ENCODE measurements at places on chromosomes 3 and 15.

GRCh38 chr15:78457101-78457500 is 19.1 kb downstream of the IREB2 start:
- DNase-seq, result peak; percentile 71

- no peak for DNase-seq
Observed at GRCh38 chr3:42539871-42540714, 37.6 kb downstream of the VIPR1 start.

DNA sequence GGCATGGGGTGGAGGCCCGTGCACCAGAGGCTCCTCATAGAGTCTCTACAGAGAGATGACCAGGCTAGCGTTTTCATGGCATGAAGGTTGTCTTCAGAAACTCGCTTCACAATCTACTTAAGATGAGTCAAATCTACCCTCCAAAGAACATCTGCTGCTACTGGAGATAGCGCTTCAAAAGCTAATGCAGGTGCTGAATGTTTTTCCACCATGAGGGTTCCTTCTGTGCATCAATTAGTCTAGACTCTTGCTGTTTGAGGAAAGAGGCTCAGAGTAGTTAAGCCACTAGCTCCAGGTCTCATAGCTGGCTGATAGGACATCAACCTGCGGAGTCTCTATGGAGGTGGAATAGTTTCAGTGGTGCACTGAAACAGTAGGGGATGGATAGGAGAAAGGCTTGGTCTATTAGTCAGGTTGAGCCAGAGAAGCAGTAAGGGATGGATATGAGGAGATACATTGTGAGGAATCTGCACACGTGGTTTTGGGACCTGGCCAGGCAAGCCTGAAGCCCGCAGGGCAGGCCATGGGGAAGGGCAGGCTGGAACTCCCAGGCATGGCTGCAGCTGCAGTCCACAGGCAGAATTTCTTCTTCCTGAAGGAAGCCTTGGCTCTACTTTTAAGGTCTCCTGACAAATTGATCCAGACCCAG is 117.5 kb downstream of the APBA2 start:
- peak; percentile 22 for DNase-seq

GRCh38 chr15:92102395-92102755 is 248.9 kb downstream of the SLCO3A1 start:
- no peak for DNase-seq

DNA sequence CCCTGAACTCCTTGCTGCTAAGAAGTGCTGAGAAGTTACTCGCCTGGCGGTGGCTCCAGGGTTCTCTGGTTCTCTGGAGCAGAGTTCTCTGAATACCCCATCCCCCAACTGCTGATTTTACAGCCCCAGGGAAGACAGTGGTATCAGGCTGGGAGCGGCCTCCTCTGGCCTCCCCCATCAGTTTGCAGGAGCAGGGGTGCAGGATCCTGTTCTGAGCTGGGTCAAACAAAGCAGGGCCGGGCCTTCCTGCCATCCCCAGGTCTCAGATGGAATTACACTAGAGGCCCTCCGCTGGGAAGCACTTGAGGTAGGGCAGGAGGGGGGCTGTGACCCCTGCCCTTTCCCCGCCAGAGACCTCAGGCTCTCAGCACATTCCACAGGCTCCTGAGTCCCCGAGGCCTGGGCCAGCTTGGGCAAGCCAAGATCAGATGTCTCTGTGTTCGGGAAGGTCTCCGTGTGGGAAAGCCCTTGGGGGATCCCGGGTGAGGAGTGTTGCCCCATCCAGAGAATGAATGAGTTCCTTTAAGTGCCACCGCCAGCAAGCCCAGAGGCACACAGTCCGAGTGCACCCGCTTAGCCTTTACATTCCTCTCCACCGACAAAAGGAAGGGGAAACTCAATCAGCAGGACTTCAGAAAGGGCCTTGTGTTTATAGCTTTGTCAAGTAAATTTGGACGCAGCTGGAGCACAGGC is 149.9 kb downstream of the LRRK1 start:
- DNase-seq, result peak; percentile 28

DNA sequence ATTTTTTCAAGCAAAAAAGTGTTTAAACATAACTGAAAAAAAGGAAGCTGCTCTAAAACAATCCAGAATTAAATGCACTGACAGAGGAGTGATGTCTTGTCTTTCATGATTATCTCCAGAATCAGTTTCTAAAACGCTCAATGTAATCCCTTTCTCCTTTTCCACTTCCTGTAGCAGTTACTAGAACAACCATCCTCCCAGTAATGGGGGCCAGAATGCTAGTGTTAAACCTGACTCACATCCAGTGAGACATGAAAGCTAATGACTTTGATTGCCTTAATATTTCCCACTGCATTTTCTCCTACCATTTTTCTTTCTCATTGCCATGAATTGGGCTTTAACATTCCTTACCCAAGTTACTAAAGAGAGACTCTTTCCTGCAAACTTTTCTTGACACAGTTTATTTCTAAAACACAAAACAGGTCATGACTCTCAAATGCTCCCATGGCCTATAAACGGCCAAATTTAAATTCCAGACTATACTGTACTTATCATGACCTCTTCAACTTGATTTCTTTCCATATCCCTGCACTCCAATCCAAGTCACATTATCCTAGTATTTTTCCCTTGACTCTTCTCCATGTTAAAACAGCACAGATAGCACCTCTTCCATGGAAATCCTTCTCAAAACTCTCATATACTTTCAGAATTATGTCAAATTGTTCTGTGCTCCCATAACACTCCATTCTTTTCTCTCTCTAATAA is 341.4 kb downstream of the NAALADL2 start:
- no peak for DNase-seq

GRCh38 chr3:68447885-68448284 is 484.5 kb downstream of the TAFA4 start:
- no peak for DNase-seq

- no peak for DNase-seq
Observed at GRCh38 chr3:182936918-182937285, 43.4 kb downstream of the DCUN1D1 start.

DNA sequence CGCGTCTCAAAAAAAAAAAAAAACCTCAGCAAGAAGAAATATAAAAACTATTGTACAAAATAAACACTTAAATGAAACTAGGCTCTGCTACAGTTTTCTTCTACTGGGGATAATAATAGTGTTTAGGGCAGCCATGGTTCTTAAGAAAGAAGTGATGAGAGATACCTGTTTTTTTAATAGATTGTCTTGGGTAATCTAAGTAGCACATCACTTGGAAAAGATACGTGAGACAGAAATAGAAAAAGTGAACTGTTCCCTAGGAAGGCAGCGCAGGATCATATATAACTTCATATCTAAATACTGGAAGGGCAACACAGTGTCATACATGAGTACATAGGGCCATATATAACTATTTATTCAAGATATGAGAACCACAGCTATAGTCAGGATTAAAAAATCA is 11.9 kb downstream of the GOLGB1 start:
- no peak for DNase-seq

- peak; percentile 79 for DNase-seq
Observed at GRCh38 chr3:7630925-7631324, 770.0 kb downstream of the GRM7 start.

GRCh38 chr15:89333959-89334509 is 590 bp downstream of the POLG start:
- DNase-seq, result no peak

DNA sequence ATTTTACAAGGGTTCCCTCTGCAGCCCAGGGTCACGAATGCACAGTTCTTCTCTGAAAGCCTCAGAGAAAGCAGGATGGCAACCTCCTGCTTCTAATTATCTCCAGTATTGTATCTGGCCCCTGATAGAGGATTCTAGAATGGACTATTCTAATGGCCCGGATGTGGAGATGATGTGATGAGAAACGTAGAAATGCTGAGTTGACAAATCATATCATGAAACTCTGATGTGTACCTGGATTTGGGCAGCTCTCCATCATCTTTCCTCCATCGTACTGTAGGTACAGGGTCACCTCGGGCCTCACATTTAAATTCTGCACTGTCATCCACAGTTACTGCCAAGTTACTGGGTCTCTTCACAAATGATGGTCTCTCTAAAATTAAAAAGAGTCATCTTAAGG is 1050.8 kb downstream of the ROBO1 start:
- no peak for DNase-seq

- no peak for DNase-seq
Observed at GRCh38 chr3:55875113-55875512, 388.0 kb upstream of the WNT5A start.

- no peak for DNase-seq
Observed at GRCh38 chr15:77479015-77479414, 58.3 kb downstream of the HMG20A start.

GRCh38 chr3:139107424-139108252 is 62.9 kb upstream of the PRR23C start:
- no peak for DNase-seq

- DNase-seq, result no peak
Observed at GRCh38 chr3:193248848-193249468, 7.9 kb downstream of the PLAAT1 start.

DNA sequence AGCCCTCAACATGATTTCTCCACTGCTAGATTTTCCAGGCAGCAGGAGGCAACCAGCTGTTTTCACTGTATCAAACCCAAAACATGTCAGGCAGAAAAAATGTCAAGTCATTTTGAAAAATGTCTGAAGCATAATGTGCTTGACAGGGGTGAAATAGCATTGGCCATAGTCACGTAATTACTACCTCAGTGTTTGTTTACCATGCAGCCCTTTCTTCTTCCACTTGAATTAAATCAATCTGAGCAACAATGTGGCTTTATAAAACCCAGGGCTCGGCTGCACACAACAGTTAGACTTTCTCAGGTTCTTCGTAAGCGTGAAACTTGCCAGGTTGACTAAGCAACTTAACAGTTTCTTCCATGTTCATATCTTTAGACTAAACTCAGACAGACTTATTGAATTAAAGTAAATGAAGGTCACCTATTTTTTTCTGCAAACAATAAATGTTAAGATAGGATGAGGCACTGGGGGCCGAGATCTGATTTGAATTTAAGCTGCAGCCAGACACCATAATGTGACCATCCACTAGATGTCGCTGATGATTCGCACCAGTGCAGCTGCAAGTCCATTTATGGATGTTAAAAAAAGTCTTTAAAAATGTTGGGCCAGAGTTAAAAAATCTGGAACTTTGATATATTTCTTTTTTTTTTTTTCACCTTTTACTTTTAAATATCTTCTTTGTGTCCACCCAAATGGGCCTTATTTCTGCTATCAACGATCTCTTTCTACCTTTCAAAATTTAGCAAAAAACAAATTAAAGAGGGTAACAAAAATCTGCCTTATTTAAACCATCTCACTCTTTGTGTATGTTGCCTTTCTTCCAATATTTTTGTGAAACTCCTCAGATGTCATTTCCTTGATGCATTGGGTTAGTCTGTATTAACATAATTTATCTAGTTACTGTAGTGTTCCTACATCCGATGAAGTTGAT is 305.9 kb downstream of the CACNA2D3 start:
- DNase-seq, result peak; percentile 76

DNA sequence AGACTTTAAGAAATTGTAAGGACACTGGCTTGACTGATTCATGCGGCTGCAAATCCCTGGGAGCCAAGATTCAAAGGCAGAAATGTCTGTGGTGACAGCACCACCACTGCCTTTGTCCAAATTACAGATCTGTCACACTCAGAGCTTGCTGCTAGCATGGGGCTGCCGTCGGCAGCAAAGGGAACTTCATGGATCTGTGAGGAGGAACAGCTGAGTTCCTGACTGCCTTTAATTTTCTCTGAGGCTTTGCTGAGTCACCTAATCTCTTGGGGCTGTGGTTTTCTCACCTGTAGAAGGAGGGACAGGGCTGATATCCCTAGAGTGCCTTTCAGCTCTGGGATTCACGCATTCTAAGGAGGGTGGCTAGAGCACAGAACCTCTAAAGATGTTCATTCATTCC is 4.1 kb upstream of the PAK6 start:
- no peak for DNase-seq

DNA sequence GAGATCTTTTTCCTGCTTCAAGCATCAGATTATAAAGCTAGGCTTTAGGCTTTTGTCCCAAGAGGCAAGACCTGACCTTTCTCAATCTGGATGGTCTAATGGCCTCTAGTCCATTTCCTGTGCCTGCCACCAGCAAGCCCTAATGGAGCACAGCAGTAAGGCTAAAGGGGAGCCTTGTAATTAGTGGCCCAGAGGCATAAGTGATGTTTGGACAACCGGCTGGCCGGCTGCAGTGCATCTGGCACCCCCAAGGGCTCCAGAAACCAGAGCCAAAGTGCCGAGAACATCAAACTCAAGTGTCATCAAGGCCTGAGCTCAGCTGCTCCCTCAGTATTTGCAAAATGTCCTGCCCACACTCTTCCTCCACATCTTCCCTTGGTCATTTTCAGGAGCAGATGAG is 31.9 kb upstream of the RTP4 start:
- DNase-seq, result no peak

- DNase-seq, result peak; percentile 34
Observed at GRCh38 chr3:150005243-150006112, 34.8 kb upstream of the PFN2 start.

DNA sequence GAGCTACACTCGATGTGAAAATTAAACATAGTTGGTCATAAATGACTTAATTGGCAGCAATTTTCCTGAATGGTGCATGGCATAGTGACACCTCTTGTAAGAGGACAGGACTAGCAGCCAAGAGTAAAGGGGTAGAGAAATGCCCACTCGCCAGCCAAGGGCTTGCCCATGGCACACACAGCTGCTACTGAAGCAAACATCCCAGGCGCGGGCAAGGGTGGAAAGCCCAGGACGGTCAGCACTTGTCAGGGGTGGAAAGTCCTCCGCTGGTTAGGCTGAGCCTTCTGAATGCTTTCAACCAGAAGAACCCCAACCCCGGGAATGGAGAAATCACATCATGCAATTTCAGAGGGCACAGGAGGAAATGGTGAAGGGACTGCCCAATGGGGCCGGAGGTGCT is 31.6 kb downstream of the BDH1 start:
- no peak for DNase-seq

DNA sequence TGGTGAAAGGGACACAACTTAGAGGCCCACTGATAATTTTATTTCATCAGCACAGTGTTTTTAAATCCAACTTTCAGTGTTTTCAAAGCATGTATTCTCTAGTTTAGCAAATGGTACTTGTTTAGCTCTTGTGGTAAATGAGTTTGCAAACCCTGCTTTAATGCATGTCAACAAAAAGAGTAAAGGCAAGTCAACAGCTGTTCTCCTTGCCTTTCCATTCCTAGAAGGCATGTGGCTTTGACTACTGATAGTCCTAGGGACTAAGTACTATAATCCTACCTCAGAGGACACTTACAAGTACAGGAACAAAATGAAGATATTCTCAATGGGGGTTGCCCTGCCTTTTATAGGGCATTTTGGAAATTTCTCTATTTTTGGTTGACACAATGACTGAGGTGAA is 13.1 kb downstream of the NPTN start:
- no peak for DNase-seq

All from astrocyte of the spinal cord (primary cell).